ENCODE measurements at places on chromosomes 4 and X.
A peak's percentile ranks its signal among the peaks of the same experiment; 100 is the strongest.

- peak; percentile 90 for DNase-seq
Measured at GRCh38 chr4:26178854-26179253, 142.0 kb upstream of the RBPJ start.

- peak; percentile 92 for DNase-seq
Measured at GRCh38 chrX:154411981-154412340, 622 bp downstream of the TAFAZZIN start.

DNA sequence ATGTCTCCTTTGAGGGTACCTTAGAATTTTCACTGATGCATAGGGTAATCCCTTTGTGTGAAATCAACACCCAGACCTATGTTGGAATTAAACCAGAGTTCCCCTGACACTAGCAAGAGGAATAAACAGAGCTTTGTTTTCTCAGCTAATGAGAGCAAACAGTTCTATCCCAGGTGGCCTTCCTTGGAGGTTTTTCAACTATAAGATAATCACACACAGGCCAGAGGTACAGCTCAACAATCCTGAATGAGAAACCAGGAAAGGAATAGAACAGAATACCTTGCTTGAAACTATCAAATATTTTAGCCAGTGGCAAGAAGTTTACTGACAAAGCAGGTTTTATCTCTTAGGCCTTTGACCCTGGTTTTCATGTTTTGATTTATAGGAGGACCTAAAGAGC lies 100.2 kb downstream of the OTC start:
- no peak for DNase-seq

DNA sequence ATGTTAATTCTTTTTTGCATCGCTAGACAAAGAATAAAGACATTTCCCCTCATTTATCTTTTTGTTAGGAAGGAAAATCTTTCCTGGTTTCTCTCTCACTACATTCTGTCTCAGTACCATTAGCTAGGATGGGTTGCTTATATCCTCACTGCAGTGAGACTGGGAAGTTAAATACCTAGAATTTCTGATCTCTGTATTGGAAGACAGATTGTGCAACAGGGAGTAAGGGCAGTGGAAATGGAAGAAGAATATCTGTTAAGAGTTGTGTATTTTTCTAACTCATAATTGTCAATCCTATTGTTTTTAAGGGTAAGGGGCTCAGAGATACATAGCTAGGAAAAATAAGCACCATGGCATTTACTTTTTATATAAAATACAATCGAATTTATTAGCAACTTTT lies 19.6 kb downstream of the PTPN13 start:
- no peak for DNase-seq

DNA sequence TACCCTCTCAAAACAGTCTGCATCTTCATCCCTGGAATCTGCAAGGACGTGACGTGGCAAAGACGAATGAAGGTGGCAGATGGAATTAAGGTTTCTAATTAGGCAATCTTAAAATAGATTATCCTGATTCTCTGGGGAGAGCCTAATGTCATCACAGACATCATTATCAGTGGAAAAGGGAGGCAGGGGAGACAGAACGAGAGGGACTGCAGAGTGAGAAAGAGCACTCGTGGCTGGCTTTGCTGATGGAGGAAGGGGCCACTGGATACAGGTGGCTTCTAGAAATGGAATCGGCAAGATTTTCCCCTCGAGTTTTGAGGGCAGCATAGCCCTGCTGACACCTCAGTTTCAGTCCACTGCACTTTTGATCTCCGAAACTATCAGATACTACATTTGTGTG lies 110.6 kb downstream of the ASMT start:
- no peak for DNase-seq

GRCh38 chr4:102563000-102563399 lies 61.8 kb downstream of the NFKB1 start:
- no peak for DNase-seq

- no peak for DNase-seq
Measured at GRCh38 chr4:87390551-87390890, 467 bp downstream of the HSD17B11 start.

GRCh38 chr4:47642985-47643760 lies 158.1 kb downstream of the ATP10D start:
- no peak for DNase-seq

DNA sequence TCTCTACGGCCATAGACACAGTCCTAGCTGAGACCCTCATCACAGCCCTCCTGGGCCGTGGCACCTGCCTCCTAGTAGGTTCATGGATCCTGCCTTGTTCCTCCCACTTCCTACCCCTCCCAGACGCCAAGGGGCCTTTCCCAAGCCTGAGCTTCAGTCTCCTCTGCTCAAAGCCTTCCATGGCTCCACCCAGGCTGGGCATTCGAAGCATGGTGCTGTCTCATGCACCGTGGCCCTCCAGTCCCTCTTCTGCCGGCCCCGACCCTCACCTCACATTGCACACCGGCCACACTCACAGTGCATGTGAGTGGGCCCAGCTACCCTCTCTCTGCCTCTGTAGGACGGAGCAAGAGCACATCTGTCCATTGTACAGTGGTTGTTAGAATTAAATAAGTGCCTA lies 21.7 kb upstream of the KIAA0232 start:
- no peak for DNase-seq

DNA sequence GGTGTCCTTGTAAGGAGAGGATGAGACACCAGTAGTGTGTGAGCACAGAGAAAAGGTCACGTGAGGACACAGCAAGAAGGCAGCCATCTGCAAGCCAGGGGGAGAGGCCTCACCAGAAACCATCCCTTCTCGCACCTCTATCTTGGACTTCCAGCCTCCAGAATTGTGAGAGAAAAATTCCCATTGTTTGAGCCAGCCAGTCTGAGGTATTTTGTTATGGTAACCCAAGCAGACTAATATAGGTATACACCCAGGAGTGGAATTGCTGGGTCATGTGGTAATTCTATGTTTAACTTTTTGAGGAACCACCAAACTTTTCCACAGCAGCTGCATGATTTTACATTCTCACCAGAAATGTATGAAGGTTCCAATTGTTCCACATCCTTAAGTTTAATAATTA lies 25.6 kb downstream of the ZDHHC9 start:
- DNase-seq = no peak

GRCh38 chrX:113510586-113510985 lies 670.0 kb upstream of the AMOT start:
- DNase-seq = no peak

GRCh38 chr4:122326908-122327307 lies 51.9 kb upstream of the ADAD1 start:
- DNase-seq = no peak

GRCh38 chr4:172830295-172830764 lies 338.3 kb upstream of the GALNT7 start:
- no peak for DNase-seq

- no peak for DNase-seq
Measured at GRCh38 chr4:47954677-47955076, 40.3 kb upstream of the NFXL1 start.

DNA sequence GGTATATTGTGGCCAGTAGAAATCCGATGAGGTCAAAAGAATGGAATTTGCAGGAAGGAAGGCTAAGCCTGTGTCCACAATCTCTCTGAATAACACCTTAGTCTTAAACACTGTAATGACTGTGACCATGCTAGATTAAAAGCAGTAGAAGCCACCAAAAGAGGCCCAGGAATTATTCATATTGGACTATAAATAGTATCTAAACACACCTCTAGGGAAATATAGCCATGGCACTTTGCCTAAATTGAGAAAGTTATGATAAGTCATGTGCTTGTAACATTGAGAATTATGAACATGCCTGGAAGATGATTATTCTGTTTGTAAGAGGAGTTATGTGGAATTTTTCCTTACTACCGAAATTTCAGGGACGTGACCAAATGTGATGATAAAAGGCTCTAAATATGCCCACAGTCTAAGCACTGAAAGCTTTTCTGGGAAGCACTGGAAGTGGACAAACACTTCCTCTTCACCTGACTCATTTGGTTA lies 298.5 kb downstream of the KCTD8 start:
- no peak for DNase-seq
